ENCODE measurements at places on chromosomes 4 and X. TPM values are rescaled to one million over a fixed set of nuclear protein-coding genes. Genes with fewer than 3 reads are reported as not detected.

TBCK gene
- 27.8 TPM for total RNA-seq

PIR gene
- total RNA-seq: 10.3 TPM

ARMCX2 gene
- not detected for total RNA-seq

STPG2 gene
- total RNA-seq: 0.61 TPM

DUSP21 gene
- total RNA-seq: not detected

ZNF157 gene
- total RNA-seq: not detected

F9 gene
- total RNA-seq: not detected

XAGE1A gene
- total RNA-seq: not detected

PPP4R3C gene
- not detected for total RNA-seq

DCK gene
- 8.0 TPM for total RNA-seq

EPHA5 gene
- total RNA-seq: 0.12 TPM

CDX4 gene
- not detected for total RNA-seq

NKX3-2 gene
- total RNA-seq: 0.42 TPM

GPM6B gene
- total RNA-seq: 6.9 TPM

CCKAR gene
- total RNA-seq: not detected

SH2D1A gene
- total RNA-seq: not detected

CENPE gene
- total RNA-seq: 32.4 TPM

TCEAL6 gene
- not detected for total RNA-seq

REELD1 gene
- not detected for total RNA-seq

GPR143 gene
- 0.93 TPM for total RNA-seq

MAGEA8 gene
- not detected for total RNA-seq

CSAG2 gene
- not detected for total RNA-seq

DUSP9 gene
- not detected for total RNA-seq

GASK1B gene
- 7.2 TPM for total RNA-seq

PRDM8 gene
- total RNA-seq: 4.9 TPM

FHIP1A gene
- 19.8 TPM for total RNA-seq

NHS gene
- 3.6 TPM for total RNA-seq

ARAP2 gene
- 12.0 TPM for total RNA-seq

NXF2 gene
- total RNA-seq: not detected

TCEAL2 gene
- total RNA-seq: not detected

PDK3 gene
- 1.4 TPM for total RNA-seq

All from MCF 10A (cell line).